ENCODE measurements at places on chromosomes 4 and X.

DNA sequence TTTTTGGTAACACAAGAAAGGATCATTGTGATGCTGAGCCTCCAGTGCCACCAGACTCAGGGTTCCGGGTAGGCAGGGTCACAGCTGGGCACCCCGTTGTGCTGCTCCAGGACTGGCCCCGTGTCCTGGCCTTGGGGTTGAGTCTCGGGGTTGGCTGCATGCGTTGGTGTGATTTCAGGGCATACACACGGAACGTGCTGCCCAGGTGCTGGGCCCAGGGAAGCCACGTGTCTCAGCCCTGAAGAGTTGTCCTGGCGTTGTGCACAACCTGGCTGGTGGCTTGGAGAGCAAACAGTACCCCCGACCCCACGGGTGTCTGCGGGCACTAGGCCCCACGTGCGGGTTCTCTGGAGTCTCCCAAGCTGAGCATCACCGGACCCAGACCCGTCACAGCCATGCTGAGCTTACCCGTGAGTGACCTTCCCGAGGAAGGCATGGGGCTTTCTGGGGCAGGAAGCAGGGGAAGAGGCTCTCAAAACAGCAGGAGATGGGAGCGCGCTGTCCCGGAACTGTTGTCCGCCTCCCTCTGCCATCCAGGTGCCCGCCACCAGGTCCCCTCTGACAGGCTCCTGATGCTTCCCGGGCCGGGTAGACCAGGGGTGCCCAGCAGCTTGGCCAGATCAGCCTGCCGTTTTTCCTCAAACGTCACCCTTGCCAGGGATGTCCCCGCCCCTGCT, 66.1 kb upstream of the ENPP6 start:
- no peak for DNase-seq

- DNase-seq = peak; percentile 37
Measured at GRCh38 chr4:137754652-137755471, 222.6 kb upstream of the PCDH18 start.

GRCh38 chr4:7815981-7816380, 123.7 kb downstream of the AFAP1 start:
- no peak for DNase-seq

- DNase-seq = no peak
Measured at GRCh38 chr4:181194096-181194495, 1049.1 kb upstream of the TENM3 start.

DNA sequence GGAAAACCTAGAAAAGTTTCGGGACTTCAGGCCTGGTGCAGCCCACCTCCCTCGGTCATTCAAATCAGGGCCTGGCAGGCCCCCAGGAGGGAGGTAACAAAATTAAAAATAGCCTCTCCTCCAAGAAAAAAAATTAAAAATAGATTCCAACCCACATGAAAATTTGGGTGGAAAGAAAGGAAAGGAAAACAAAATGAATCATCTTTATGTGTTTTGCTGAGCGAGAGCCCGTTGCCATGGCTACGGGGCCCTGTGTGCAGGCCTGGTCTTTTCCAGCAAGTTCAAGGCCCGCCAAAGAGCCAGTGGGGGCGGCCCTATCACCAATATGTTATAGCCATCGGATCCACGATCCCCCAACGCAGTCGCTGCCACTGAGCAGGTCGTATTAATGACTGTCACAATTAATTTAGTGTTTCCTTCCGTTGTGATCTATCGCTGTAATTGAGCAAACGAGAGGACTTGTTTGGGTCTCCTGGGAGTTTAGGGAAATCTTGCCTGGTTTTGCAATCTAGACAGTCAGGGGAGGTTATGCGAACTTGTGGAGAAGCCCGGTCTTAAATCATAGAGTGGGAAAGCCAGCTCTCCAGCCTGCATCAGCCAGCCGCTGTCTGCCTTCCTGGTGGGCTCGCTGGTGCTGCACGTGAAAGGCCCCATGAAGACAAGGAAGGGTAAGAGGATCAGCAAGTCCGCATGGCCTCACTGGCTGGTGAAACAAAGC, 452.4 kb downstream of the BCOR start:
- DNase-seq = no peak

DNA sequence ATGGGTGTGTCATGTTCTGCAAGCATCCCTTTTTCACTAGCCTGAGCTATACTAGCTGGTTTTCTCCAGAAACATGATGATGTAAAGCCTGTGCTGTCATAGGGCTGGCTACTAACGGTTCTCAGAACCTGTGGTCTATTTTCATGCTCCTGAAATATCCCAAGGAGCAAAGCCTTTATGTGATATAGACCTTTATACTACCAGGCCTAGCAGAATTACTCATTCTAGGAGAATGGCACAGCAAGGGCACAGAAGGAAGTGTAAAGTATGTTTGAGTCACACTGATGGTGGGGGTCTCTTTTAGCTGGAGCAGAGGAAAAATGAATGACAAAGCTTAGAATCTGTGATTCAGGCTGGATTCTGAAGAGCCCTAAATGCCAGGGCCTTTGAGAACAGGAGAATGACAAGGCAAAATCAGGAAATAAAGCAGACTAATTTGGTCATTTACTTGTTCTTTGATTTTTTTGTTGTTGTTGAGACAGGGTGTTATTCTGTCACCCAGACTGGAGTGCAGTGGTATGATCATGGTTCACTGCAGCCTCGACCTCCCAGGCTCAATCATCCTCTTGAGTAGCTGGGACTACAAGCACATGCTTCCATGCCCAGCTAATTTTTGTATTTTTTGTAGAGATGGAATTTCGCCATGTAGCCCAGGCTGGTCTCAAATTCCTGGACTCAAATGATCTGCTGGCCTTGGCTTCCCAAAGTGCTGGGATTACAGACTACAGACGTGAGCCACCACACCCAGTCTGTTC, 11.8 kb downstream of the TCEAL1 start:
- peak; percentile 2 for DNase-seq

GRCh38 chrX:15301924-15302323, 13.5 kb downstream of the ASB11 start:
- DNase-seq = no peak

DNA sequence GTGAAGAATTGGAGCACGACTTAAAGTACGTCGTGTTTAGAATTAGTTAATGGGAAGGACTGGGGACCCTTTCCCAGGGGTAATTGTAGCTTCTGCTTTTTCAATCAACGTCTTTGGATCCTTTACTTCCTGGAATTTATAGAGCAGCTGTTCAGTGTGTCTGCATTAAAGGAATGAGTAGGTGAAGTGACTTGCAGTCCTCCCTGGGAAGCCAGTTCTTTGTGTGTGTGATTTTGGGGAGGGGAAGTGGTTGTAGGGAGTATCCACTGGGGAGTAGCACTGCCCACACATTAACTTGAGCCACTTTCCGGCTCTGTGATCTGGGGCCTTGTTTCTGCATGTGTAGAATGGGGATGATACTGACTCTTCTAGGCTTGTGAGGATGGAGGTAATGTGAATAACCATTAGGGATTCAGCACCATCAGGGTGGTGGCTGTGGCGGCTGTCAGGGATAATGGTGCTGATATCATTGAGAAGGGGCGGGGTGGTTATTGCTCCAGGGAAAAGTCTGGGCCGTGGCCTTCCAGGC, 54.7 kb downstream of the TMEM131L start:
- no peak for DNase-seq

DNA sequence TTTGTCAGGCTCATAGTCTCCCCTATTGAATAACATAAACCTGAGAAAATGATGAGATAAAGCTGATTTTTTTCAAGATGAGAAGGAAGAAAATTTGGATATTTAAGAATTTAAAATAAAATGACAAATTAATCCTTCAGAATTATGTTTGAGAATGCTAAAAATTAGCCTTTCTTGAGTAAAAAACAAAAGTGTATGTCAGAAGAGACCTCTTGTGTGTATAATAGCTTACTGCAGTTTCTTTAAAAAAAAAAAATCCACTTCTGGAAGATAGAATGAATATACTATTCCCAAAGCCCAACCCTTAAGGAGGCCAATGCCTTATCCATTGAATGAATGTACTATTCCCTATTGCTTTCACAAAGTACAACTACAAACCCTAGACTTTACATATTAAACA, 281.8 kb downstream of the RAPGEF2 start:
- no peak for DNase-seq

GRCh38 chrX:14607446-14607985, 78.2 kb downstream of the GLRA2 start:
- no peak for DNase-seq

- peak; percentile 57 for DNase-seq
Measured at GRCh38 chr4:86043755-86044592, 315.9 kb downstream of the MAPK10 start.

GRCh38 chr4:3473181-3473950, 10.3 kb downstream of the DOK7 start:
- DNase-seq = no peak

GRCh38 chrX:105468741-105469140, 248.2 kb upstream of the TEX13A start:
- DNase-seq = no peak

DNA sequence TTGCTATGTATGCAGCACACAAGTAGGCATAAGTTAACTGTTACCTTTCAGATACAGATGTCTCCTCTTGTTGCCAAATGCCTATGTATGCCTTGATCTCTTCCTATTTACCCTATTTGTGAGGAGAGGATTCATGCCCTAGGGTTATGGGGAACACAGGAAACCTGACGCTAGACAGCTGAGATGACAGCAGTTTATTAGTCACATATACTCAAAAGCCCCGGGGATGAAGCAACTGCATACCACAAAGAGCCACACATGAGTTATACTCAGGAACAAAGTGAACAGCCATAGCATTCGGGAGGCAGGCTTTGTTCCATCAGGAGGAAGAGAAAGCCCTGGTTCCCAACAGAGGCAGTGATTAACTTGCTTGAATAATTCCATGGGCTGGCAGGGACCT, 1011.7 kb upstream of the PCDH7 start:
- no peak for DNase-seq

GRCh38 chrX:141469469-141469868, 115.1 kb downstream of the SPANXA1 start:
- no peak for DNase-seq

GRCh38 chrX:103687073-103687695, 685 bp upstream of the MORF4L2 start:
- peak; percentile 71 for DNase-seq

- DNase-seq = no peak
Measured at GRCh38 chr4:140212646-140213045, 58.7 kb upstream of the MAML3 start.

GRCh38 chr4:33961761-33962160, 2282.6 kb downstream of the ARAP2 start:
- DNase-seq = no peak

GRCh38 chr4:39759569-39759968, 61.6 kb downstream of the UBE2K start:
- DNase-seq = no peak

DNA sequence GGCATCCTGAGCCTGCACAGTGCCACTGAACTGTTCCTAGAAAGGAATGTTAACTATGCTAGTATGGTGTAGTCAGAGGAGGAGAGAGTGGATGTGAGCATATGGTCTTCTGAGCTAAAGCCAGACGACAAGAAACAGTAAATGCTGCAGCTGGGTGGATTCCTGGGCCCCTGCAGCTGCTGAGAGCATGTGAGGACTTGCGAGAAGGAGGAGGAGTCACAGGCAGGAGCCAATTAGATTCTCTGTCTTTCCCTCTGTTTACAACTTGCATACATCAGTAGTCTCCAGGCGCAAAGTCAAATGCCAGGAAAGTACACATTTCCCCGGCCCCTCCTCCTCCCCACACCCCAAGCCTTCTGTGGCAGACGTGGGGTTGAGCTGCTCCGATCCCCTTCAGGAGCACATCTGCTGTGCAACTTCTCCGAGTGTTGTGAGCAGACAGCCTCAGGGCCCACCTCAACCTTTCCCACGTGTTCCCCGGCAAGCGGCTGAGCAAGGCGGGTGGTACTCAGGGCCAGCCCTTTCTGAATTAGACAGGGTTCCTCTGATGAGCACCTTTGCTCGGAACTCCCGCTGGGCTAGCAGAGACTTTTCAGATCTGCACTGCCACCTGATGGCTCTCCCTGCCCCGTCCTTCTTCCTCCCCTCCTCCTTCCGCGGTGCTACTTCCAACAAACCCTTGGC, 108.7 kb upstream of the ATP6AP2 start:
- DNase-seq = peak; percentile 46

DNA sequence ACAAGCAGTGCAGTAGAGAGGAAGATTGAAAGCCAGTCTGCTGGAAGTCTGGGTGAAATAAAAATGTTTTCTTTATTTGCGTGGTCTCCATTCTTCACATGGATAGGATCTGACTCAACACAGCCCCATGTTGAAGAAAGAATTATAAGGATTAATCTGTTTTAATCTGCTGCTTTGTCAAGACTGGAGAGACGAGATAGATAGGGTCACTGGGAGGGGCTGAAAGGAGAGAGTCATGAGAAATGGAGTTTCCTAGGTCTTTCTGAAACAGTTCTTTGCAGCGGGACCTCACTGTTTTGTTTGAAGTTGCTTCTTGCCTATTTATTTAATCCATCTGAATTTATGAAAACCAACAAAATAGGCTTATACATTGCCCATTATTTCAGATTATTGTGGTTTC, 32.4 kb upstream of the RHOH start:
- DNase-seq = no peak

GRCh38 chr4:186192066-186192612, 772 bp downstream of the CYP4V2 start:
- DNase-seq = peak; percentile 35

- DNase-seq = no peak
Measured at GRCh38 chr4:4361883-4362282, 25.0 kb upstream of the NSG1 start.

DNA sequence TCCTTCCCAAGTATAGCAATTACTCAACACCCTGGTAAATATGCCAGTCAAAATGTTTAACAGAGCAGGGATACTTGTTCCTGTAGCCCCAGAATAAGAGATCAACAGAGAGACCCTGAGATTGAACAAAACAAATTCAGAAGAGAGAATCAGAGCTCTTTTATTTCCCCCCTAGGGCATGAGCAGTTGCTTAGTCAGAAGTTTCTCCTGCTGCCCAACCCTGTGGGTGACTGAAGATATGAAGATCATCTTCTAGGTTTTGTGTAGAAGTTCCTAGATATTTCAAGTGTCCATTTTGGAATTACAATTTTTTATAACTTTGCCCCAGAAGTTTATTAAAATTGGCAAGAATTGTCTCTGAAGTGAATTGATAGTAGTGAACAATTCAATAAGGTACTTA, 59.1 kb upstream of the RXFP1 start:
- no peak for DNase-seq

- DNase-seq = no peak
Measured at GRCh38 chrX:150906694-150907093, 8.2 kb upstream of the CD99L2 start.

DNA sequence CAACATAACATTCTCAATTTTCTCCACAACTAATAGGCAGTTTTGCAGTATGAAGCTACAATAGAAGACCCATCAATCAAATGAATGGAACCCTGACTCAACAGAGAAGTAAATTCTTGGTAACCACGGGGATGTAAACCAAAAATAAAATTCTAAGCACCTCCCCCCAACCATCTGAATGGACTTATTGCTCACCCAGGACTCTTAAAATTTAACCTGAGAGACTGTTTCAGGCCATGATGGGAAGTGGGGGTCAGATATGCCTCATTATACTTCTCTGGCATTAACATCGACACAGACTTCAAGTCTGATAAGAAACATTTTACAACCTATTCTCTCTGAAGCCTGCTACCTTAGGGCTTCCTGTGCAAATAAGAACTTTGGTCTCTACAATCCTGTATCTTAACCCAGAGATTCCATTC, 620.9 kb downstream of the TLL1 start:
- peak; percentile 12 for DNase-seq
